ENCODE measurements at places on chromosomes 5 and 9.

DNA sequence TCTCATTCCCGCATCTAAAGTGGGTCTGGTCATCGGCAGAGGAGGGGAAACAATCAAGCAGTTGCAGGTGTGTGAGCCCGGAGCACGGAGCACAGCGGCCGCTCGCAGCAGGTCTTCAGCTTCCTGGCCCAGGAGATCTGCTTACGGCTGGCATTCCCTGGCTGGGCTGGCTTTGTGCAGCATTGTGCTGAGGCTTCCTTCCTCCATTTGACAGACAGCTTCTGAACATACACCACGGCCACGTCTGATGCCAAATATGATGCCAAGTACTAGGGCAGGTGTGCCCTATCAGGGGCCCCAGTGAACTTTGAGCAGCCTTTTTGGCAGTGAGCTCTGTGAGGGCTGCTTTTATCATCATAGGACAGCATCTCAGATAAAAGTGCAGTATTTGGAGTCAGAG is 37.1 kb downstream of the FUBP3 start:
- no peak for DNase-seq

- DNase-seq = no peak
Measured at GRCh38 chr5:1686016-1686802, 113.4 kb downstream of the MRPL36 start.

GRCh38 chr9:126461029-126461428 is 134.4 kb downstream of the MVB12B start:
- no peak for DNase-seq

GRCh38 chr5:33166948-33167347 is 273.8 kb upstream of the TARS1 start:
- DNase-seq = no peak

DNA sequence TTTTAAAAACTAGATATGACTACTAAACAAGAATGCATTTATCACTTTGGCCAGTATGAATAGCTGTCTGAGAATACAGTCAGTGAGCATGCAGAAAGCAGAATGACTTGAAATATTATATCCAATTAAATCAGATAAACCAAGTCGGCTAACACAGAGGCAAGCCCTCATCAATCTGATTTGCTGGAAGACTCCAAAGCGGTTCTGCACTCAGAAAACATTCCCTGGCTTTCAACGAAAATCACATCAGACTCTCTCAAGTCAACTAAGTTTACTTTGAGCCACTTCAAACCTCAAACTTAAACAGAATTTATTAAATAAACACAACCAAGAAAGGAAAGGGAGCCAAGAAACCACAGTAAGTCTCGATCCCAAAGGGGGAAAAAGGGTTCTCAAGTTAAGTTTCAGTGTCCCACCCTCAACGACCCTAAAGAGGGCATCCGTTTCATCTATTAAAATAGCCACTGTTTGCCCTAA is 1.4 kb downstream of the MYO10 start:
- DNase-seq = no peak

DNA sequence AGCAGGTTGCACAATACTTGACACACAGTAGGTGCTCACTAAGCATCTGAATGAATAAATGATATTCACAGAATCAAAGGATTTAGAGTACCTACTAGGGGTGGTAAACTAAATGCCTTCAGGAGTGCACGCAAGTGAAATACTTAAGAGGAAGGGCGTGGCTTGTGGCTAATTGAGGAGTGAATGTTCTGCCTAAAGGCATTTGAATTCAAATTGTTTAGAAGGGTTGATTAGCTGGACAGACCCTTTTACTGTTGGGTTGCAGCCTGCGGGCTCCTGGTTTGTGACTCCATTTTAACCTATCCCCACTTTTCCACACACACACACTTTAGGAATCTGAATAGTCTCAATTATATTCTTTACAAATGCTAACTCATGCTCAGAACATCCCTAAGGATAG is 63.1 kb downstream of the PPP2R2B start:
- no peak for DNase-seq

- peak; percentile 33 for DNase-seq
Measured at GRCh38 chr5:127040796-127041520, 10.6 kb upstream of the MARCHF3 start.

DNA sequence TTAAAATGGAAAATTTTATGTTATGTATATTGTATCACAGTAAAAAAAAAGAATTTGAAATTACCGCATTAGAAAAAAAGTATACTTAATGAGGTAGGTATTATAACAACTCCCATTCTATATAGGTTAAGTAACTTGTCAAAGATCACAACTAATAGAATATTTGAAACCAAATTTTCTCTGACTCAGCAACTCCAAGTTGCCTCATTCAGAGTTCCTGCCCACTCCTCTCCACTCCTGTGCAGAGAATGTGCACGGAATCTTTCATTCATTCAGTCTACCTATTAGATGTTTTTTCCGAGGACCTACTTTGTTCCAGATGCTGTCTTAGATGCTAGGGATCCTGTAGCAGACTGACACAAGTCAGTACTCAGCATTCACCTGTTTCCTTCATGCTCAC is 15.4 kb downstream of the SH3TC2 start:
- DNase-seq = no peak

DNA sequence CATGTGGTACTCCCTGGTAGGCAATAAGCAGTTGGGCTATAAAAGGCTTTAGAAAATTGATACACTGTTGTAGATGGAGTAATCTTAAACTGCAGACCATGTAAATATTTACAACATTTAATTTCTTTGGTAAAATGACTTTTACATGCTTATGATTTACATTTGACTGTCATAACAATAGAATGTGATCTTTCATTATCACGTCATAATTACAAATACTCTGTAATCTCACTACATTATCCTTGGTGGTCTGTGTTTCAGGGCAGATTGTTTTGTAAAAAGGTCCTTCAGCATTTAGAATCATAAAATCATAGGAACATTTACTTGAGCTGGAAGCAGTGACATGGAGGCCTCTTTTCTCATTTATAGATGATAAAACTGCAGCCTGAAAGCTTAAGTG is 73.3 kb upstream of the PRRC1 start:
- no peak for DNase-seq

- no peak for DNase-seq
Measured at GRCh38 chr5:173849908-173850307, 38.2 kb upstream of the CPEB4 start.

GRCh38 chr9:78238046-78239038 is 2.5 kb downstream of the CEP78 start:
- no peak for DNase-seq

DNA sequence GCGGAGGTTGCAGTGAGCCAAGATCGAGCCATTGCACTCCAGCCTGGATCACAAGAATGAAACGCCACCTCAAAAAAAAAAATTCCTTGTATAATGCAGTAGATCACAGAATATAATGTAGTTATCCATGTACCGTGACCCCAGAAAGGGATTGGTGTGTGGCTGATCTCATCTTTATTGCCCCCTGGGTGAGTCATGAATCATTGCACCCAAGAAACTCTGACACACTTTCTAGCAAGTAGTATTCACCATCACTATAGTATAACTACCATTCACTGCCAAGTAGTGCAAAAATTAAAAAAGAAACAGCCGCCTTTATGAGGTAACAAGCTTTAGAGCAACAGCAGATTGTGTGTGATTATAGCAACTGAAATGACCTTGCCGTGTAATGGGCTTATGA is 23.7 kb upstream of the ANKH start:
- no peak for DNase-seq

Data from NCI-H2081 (cell line).